H54 (cell line): ENCODE measurements at places on chromosomes 1 and 21.

- DNase-seq, result no peak
These were observed 160.0 kb downstream of the PRDM2 start for GRCh38 chr1:13860031-13860430.

DNA sequence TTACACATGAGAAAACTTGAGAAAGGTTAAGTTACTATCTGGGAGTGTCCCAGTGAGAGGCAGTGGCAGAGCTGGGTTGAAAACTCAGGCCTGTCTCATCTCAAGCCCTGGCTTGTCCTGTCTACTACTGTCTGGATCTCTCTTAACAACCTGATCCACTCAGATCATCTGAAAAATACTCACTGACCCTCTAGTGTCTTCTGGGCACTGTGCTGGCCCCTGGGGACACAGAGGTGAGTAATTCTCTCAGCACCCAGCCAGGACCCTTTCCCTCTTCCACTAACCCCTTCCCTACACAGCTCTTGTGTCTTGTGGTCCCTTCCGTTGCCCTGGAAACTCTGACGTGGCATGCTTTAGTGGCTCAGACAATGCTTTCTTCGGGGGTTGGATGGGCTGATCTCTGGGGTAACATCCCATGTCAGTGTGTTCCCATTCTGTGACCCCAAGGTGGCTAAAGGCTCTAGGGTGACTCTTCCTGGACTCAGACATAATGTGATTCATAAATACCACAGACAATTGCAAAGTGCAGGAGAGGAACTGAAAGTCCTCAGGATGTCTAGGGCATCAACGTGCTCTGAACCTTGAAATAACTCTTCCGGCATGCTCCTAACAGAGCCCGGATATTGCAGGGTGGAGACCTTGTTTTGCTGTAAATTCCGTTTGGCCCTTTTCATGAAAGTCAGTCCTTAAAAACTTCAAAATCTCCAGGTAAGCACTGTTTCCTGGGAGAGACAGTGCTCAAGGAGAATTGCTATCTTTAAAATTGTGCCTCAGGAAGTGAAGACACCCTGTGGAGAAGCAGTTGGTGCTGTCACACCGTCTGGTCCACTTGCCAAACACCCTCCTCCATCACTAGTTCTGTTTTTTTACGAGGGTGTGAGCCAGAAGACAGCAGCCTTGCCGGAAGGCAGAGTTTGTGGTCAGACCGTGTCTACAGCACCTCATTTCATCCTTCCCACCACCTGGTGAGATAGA lies 4.0 kb downstream of the SHISAL2A start:
- DNase-seq, result peak; percentile 29

DNA sequence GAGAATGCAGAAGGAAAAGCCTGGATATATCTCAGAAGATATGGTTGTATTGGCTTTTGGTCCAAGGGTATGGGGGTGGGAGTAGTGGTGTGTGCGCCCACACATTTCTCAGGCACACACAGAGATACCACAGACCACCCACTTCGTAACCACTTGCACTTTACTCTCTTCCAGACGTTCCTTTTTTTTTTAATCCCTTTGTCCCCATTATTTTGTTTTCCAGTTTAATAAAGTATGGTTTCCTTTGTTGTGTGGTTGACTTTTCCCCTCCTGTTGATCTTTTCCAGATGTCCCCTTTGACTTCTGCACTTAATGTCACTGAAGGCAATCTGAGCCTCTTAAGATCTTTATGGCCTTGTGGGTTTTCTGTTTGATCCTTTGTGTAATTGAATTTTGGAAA lies 10.5 kb upstream of the TARS2 start:
- DNase-seq, result no peak

DNA sequence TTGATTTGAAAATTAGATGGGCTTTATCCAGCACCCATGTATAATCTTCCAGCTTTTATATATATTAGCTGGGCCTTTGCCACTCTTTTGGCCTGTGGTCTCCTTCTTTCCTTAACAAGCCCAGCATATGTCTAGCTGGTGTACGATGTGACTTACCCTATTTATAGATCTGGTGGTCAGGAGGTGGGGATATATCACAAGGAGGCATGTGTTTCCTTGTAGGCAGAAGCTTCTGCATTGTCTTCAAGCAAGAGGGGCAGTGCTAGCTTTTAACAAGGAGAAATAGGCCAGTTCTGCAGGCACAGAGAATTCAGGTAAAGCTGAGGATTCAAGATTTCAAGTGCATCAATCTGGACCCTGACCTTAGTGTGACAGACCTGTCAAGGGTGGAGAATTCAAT lies 38.0 kb upstream of the DNASE2B start:
- no peak for DNase-seq

GRCh38 chr1:8516793-8517556 lies 199.1 kb downstream of the SLC45A1 start:
- no peak for DNase-seq

DNA sequence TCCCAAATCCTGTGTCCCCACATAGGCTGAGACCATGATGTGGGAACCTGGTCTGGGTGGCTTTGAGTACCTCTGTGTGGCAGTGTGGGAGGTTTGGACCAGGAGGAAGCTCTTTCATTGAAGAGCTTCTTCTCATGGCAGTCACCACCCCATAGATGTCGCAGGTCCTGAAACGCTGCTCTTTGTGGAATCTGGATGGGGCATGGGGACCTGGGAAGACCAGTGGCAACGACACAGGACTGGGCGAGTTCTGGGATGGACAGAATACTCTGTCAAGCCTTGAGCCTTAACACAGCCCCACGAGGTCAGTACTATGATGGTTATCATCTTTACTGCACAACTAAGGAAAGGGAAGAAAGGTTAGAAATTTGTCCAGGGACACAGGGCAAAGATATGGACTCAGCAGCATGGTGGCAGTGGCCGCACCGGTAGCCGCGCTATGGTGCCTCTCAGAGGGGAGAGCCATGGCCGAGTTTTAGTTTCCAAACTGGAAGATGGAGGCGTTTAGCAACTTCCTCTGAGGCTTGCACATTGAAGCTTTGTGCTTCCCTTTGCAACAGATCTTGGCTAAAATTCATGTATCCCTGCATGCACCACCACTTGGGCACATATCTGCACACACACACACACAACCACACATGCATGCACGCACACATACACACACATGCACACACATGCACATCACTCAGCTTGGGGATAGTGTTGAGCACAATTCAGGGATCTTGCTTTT lies 117.7 kb upstream of the C1orf174 start:
- no peak for DNase-seq

DNA sequence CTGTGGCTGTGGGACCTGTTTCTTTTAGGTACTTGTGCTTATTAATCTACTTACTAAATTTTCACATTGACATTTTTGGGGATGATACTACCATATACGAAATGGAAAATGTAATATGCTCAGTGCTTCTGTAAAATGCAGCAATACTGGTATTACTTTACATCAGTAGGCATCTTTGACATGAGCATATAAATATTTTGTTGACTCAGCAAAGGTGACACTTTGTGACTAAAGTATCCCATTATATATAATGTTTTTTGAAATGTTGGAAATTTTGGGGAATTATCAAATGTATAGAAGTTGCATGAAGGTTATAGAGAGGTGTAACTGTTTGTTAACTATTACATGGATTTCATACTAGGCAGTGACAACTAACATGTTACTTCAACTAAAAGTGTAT lies 2.3 kb upstream of the FAM177B start:
- no peak for DNase-seq

GRCh38 chr1:204889681-204890383 lies 19.2 kb downstream of the NFASC start:
- DNase-seq, result no peak

GRCh38 chr1:184753608-184754475 lies 816 bp downstream of the EDEM3 start:
- DNase-seq, result peak; percentile 16

GRCh38 chr1:10084045-10084444 lies 51.3 kb downstream of the UBE4B start:
- DNase-seq, result no peak
